ENCODE measurements at places on chromosomes 11 and 22. TPM values are rescaled to one million over a fixed set of nuclear protein-coding genes. Genes with fewer than 3 reads are reported as not detected.

GRCh38 chr11:109994907-109995306, 98.3 kb upstream of the ZC3H12C start:
- no peak for DNase-seq

GRCh38 chr11:120132645-120133185, 5.2 kb downstream of the TRIM29 start:
- DNase-seq, result no peak

DNA sequence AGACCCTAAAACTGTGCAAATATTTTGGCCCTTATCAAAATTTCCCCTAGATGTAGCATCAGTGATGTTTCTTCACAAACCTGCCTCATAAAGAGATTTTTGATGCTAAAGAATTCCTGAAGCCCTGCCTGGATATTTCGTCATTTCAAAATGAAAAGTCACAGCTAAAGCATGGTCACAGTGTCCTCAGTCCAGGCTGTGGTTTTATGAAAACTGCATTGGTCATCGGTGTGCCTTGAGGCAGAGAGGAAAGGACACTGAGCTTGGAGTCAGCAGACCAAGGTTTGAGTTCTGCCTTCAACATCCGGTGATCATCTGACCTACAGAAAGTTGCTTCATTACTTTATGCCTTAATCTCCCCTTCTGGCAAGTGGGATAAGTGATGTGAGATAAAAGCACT, 34.8 kb upstream of the ALKBH3 start:
- no peak for DNase-seq

- no peak for DNase-seq
Observed at GRCh38 chr11:104206936-104207335, 43.0 kb upstream of the PDGFD start.

DNA sequence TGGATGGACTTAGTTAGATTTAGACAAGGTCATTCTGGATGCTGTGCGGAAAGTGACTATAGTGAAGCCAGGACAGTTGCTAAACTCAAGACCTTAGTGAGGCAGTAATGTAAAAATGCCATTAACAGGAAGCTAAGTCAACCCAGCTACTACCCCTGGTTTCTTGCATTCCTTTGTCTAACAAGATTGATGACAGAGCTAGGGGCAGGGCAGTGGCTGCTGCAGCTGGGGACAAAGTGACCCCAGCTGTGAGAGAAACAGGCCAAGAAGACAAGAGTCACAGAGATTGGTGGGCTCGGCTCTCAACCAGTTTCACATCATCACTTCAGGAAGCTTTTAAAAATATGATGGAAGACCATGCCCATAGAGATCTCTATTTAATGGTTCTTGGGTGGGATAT, 110.4 kb upstream of the POU2AF2 start:
- no peak for DNase-seq

DNA sequence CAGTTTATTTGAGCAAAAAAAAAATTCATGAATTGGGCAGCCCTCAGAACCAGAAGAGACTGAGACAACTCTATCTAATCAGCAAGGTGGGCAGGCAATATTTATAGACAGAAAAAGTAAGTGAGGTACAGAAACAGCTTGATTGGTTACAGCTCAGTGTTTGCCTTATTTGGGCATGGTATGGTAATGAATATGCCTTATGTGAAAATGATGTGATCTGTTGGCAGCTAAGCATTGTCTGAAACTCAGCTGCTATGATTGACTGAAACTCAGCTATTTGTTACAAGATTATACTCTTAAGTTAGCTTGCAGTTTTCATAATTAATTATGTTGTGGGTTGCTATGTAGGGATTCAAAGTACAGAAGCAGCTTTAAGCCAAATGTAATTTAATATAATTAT, 127.6 kb downstream of the CNTN5 start:
- no peak for DNase-seq

DNA sequence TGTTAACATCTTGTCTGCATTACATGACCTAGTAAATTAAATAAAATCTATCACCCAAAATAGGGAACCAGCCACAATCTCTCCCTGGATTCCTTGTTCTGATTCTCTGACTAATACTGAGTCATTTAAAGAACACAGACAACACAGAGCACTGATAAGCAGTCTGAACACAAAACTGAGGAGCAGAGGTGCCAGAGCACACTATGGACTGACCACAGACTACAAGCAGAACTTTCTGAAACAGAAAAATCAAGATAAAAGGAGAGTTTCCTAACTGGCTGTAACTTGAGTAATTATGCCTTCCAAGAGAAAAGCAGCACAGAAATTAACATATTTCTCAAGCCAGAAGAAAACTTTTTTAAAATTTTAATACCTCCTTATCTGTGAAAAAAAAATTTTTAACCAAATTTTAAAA, 128.8 kb downstream of the SGSM3 start:
- no peak for DNase-seq

DNA sequence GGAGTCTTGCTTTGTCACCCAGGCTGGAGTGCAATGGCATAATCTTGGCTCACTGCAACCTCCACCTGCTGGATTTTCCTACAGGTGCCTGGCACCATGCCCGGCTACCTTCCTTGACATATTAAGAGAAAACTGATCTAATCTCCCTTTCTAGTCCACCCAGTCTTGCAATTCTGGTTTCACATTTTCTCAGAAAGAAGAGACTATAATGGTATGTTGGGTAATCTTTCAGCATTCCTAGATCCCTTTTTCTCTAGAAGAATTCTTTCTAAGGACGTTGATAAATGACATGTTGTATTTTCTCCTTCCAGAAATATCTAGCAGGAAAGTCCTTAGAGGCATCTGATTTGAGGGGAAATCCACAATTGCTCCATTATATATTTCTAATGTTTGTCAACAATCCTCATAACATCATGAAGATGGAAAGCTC, 10.4 kb upstream of the HSPA8 start:
- no peak for DNase-seq

- DNase-seq, result no peak
Observed at GRCh38 chr22:26860301-26860700, 202.9 kb downstream of the MIAT start.

DNA sequence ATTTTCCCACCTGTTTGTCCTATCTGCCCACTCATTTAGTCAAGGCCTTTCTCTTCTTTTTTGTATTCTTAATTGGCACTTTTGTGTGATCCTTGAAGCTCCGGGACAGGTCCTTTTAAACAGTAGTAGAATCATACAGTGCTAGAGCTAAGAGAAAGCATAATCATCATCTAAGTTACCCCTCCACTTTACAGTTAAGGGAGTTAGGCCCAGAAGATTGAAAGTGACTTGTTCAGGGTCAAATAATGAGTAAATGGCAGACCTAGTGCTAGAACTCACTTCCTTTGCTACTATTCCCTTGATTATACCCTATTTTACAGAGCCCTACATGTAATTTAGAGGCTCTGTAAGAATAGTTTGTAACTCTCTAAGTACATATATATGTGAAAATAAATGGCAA, 2.5 kb downstream of the USP47 start:
- DNase-seq, result no peak

- no peak for DNase-seq
Observed at GRCh38 chr11:30879322-30880005, 293.3 kb upstream of the MPPED2 start.

Gene CCDC81
- total RNA-seq, result 0.66 TPM

Gene STK33
- 3.7 TPM for total RNA-seq

Gene CHRDL2
- total RNA-seq, result not detected

Gene BAIAP2L2
- 0.58 TPM for total RNA-seq

Gene GLYAT
- not detected for total RNA-seq

Gene SHISAL1
- total RNA-seq, result not detected

Gene TM7SF2
- 26.1 TPM for total RNA-seq

Gene CHEK2
- 47.9 TPM for total RNA-seq

Gene YPEL1
- 6.3 TPM for total RNA-seq

Gene F2
- not detected for total RNA-seq

All from activated CD8-positive, alpha-beta T cell treated with anti-CD3 and anti-CD28 coated beads, Interleukin-2, amount 10 ng/mL, durations not matched to agents 7 days and 5 days (primary cell).